ENCODE measurements at places on chromosomes 16 and 17.

GRCh38 chr17:72477491-72477890, 356.7 kb downstream of the SOX9 start:
- DNase-seq = no peak

DNA sequence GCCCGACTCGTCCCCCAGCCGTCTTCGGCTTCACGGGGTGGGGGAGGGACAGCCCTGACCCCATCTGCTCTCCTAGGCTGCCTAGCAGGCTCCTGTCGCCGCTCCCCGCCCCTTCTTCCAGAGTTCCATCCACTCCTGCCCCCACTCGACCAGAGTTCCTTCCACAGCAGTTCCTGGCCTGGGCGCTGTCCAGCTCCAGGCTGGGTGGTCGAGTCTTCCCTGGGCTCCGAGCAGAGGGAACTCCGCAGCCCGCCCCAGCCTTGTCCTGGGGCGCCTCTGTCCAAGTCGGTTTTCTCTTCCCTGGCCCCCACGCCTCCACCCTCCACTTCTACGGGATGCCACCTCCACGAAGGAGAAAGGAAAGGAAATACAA, 1.4 kb downstream of the PYY start:
- DNase-seq = no peak

DNA sequence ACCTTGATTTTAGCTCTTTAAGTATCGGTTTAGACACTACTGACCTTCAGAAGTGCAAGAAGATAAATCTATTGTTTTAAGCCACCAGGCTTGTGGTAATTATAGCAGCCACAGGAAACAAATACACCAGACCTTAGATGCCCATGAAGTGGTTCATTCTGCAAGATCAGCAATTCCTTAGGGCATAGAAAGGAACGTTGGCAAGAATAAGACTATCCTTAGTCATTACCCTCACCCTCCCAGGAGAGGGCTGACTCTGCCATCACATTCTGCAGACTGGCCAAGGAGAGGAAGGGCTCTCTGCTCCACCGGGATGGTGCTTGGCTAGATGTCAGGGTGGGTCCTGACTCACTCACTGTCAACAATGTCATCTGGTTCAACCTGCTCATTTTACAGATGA, 14.1 kb upstream of the NDEL1 start:
- DNase-seq = no peak

- DNase-seq = no peak
These were observed 49.2 kb downstream of the NXPH3 start for GRCh38 chr17:49624896-49625295.

GRCh38 chr17:6276711-6277110, 158.2 kb downstream of the AIPL1 start:
- DNase-seq = no peak

GRCh38 chr17:81849457-81849856, 10.9 kb downstream of the P4HB start:
- no peak for DNase-seq

GRCh38 chr17:49132699-49133364, at the start of gene B4GALNT2:
B4GALNT2 (plus strand) TSS chr17:49132769; CDS start chr17:49132793, 24 bp downstream.
- DNase-seq = no peak

GRCh38 chr16:47734987-47735594, 274.0 kb downstream of the PHKB start:
- no peak for DNase-seq

All from stimulated activated CD4-positive, alpha-beta T cell treated with anti-CD3 and anti-CD28 coated beads, TNF-alpha, amount 100 ng/mL, for 1 hour (primary cell).